T-helper 1 cell (primary cell): ENCODE measurements at places on chromosomes 5 and 9.
A peak's percentile ranks its signal among the peaks of the same experiment; 100 is the strongest.

DNA sequence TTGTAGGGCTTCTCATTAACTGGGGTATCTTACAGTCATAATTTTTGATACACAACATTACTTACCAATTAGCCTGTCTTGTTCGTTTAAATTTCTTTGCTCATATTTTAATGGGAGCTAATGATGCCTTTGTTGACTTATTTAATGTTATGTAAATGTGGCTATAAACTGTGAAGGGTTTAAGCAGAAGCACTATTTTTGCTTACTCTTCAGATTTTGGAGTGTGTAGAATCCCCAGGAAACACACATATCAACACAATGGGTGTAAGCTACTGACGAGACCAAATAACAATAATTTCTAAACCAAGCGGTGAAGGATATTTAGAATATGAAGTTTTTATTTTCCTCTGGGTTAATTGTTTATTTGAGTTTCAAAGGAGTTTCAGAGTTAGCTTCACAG, 452.5 kb downstream of the EBF1 start:
- no peak for DNase-seq

DNA sequence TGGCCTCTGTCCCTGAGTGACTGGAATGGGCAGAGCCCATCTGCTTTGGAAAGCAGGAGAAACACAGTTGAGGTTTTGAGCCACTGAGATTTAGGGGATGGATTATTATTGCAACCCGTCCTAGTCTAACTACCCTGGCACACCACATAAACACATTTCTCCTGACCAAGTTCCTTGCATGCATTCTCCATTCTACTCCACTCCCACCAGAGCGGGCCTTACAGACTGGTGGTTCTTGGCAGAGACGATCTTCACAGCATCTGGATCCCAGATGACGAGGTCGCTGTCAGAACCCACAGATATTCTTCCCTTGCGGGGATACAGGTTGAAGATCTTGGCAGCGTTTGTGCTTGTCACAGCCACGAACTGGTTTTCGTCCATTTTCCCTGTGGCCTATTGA, 111.0 kb downstream of the DPYSL3 start:
- no peak for DNase-seq

GRCh38 chr9:134922066-134922931, 4.6 kb upstream of the FCN1 start:
- DNase-seq, result no peak

- DNase-seq, result no peak
Measured at GRCh38 chr5:118033686-118034338, 954.5 kb downstream of the DTWD2 start.

- no peak for DNase-seq
Measured at GRCh38 chr9:117122102-117122501, 292.8 kb downstream of the ASTN2 start.

DNA sequence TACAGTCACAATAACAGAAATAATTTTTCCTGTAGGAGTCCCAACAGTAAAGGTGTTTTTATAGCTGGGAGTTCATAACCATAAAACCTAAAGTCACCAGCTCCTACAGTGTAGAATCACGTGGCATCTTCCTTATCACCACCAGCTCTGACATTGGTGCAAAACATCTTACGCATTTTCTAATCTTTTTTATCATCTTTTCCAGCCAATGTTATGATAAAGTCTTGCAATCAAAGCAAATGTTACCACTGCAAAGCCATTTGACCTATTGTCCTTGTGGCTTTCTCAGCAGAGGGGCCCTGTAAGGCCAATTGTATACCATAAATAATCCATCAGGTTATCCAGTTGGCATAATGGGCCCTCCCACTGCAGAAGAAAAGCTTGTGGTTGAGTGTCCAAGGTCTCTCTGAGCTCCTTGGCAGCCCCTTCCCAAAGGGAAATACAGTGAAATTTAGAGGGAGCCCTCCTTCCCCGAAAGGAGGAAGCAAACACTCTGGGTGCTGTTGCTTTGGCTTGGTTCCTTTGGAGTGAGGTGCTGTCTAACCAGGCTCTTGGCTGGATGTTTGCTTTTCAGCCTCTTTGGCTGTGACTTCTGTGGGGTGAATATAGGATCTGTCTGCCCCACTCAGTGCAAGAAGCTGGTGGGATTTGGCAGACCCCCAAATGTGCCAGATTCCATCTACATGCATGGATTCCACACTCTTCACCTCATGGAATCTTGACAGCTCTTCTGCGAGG, 29.3 kb upstream of the CPEB4 start:
- no peak for DNase-seq

DNA sequence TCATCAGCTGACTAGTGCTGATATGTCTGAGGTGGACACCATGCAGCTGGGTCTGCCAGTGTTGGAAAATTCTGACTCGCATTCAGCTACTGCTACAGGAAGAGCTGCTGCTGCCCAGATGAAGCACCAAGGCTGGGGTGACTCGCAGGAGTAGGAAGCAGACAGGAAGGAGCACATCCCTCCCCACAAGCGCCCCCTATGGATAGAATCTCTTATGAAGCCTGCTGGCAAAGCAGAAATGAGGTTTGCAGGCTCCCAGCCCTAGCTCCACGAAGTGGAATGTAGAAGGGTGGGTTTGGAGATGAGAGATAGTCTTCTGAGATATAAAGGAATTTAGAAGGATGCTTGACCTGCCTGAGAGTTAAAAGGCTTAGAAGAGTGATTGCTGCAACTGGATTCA, 443.0 kb downstream of the ACTL7B start:
- no peak for DNase-seq

GRCh38 chr5:9544056-9544455, 1.8 kb downstream of the SEMA5A start:
- no peak for DNase-seq

DNA sequence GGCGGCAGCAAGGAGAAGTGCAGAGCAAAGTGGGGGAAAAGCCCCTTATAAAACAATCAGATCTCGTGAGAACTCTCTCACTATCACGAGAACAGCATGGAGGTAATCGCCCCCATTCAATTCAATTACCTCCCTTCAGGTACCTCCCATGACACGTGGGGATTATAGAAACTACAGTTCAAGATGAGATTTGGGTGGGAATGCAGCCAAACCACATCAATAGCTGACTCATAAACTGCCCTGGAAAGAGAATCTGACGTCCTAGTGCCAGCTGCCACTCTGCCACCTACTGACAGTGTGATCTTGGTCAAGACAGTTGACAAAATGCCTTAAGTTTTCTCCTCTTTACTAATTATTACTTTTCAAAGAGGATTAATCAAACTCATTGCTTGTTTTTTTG, 128.3 kb downstream of the GPBP1 start:
- no peak for DNase-seq

- DNase-seq, result no peak
Measured at GRCh38 chr5:160311491-160312133, 752 bp downstream of the CCNJL start.

DNA sequence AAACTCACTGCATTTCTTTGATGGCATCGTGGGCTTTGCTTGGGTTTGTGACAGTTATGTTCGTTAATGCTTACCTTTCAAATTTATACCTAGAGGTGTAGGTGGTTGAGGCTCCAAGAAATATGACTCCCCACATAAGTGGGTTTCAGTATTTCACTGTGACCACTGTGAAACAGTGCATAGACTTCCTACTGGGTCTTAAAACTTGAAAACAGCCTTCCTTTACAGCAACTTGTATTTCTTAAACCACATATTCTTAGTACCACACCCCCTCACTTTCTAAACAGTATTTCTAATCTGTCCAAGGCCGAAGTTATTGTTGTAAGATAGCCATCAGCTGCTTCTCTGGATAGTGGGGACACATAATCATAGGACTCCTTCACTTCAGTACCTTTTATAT, 48.3 kb downstream of the TMEFF1 start:
- DNase-seq, result no peak

- no peak for DNase-seq
Measured at GRCh38 chr9:91898451-91899218, 51.4 kb downstream of the ROR2 start.

DNA sequence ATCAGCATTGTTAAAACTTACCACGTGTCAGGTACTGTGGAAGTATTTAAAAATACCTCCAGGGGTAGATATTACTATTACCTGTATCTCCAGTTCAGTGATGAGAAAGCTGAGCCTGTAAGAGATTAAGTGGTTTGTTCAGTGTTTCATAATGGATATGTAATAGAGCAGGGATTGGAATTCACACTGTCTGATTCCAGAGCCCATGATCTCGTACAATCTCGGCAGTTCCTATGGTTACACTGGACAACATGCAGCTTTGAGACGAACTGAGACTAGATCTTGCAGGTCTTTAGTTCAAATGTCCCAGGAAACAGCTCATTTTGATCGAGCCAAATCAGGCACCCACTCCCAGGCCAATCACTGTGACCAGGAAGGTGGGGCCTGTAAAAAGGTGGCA, 8.8 kb upstream of the RASGRF2 start:
- no peak for DNase-seq

DNA sequence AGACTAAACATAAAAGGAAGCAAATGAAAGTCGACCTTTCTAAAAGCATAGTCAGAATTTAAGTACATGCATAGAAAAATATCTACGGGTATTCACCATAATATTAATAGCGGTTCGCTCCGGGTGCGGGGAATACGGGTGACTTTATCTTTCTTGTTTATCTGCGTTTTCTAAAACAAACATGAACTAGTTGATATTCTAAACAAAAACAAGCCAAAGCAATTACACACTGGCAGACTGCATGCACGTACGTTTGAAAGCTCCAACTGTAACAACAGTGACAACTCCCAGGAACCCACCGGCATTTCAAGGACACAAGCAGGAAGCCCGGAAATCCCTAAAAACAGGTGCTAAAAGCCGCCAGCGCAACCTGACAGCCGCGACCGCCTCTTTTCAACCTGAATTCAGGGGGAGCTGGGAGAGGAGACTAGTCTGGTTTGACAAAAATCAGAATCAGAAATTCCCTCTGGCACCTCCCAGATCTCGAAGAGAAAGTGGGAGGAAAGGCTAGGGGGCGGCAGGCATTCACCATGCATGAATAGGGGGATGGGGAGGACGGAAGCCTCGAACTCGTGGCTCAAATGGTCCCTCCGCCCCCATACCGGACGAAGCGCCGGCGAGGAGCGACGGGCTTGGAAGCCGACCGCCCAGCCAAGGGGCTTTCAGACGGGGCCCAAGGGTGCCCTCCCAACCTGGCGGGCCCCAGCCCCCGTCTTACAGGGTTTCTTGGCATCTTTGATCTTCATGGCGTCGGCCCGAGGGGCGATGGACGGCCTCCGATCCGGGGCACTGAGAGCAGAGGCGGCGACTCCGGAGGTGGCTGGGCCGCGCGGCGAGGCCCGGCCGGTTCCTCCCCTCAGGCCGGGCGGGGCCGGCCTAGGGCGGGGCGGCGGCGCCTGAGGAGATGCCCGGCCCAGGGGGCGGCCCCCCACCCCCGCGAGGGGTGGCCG, at the start of gene PANK3:
PANK3 (minus strand) TSS at position 831 of the 950 bp plus-strand sequence; CDS start at position 746, 85 bp downstream.
- DNase-seq, result no peak

- DNase-seq, result peak; percentile 84
Measured at GRCh38 chr5:42949348-42950115, 90.6 kb downstream of the ANXA2R start.

DNA sequence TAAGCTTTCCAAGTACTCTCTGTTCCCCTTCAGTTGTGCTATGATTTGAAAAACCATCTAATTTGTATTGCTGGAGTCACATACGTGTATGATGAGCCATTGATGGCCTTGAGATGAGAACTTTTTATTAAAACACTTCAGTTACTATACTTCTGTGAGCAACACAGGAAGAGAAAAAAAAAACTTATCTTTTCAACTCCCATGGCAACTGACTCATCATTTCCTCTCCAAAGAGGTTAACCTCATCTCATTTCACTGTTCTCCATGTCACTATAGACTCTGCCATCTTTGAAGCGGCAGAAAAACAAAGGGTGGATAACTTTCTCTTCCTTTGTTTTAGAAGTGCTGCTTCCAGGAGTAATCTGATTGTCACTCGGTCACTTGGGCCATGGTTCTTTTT, 104.3 kb upstream of the PCSK1 start:
- DNase-seq, result peak; percentile 15

GRCh38 chr9:84121991-84122523, 141.5 kb downstream of the RMI1 start:
- DNase-seq, result no peak

- no peak for DNase-seq
Measured at GRCh38 chr5:171595801-171596231, 176.4 kb downstream of the FGF18 start.

GRCh38 chr9:22050924-22051323, 41.8 kb upstream of the CDKN2B start:
- no peak for DNase-seq

DNA sequence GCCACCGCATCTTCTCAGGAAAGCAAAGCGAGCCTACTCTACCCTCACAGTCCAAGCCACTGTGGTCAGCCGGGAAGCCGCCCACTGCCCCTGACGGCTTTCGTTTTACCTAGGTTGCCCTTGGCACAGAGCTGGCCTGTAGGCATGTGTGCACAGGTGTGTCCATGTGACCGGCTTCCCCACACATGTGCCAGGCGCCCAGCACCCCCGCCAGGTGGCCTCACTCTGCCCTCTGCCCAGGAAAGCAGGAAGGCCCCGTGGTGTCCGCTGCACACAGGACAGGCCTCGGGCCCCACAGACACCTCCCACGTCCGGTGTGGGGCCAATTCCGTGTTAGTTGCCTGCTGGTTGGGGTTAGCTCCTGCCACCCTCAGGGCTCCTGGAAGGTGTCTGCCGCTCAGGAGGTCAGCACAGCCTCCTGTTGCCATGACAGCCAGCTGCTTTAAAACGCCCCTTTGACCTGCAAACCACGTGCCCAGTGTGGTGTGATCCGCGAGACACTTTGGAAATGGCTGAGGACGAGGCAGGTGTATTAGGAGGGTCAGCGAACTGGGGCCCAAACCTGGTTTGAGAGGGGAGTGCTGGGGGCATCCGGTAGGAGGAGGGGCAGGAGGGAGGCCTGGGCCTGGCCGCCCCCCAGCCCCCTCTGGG, 28.7 kb downstream of the TPPP start:
- no peak for DNase-seq

- no peak for DNase-seq
Measured at GRCh38 chr5:129746876-129747275, 1.0 kb upstream of the MINAR2 start.

GRCh38 chr5:32434221-32434620, 10.3 kb downstream of the ZFR start:
- no peak for DNase-seq

GRCh38 chr5:88480801-88481499, 212.3 kb upstream of the TMEM161B start:
- no peak for DNase-seq

- DNase-seq, result no peak
Measured at GRCh38 chr9:131621551-131622358, 76.4 kb downstream of the PRRT1B start.

GRCh38 chr9:134855231-134855899, 25.2 kb upstream of the FCN2 start:
- no peak for DNase-seq

DNA sequence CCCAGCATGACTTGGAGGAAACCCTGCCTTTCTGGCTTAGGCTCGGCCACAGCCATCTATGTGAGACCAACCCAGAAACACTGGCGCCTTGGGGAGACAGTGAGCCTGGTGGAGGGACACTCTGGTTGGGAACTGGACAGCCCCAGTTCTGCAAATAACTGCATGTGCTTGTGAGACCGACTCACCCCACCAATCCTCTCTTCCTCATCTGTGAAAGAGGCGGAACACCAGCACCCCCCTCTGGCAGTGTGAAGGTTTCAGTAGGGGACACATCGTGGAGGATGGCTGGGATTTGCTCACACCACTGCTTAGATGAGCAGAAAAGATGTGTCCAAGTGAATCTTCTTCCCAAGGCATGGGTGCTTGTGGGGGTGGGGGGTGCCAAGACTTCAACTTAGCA, 43.4 kb upstream of the N4BP3 start:
- no peak for DNase-seq

- no peak for DNase-seq
Measured at GRCh38 chr9:132797861-132798659, 80.0 kb downstream of the AK8 start.
